ENCODE measurements at places on chromosomes 11 and 22.

- DNase-seq, result no peak
These were observed 116.6 kb downstream of the NAV2 start for GRCh38 chr11:19829109-19829837.

DNA sequence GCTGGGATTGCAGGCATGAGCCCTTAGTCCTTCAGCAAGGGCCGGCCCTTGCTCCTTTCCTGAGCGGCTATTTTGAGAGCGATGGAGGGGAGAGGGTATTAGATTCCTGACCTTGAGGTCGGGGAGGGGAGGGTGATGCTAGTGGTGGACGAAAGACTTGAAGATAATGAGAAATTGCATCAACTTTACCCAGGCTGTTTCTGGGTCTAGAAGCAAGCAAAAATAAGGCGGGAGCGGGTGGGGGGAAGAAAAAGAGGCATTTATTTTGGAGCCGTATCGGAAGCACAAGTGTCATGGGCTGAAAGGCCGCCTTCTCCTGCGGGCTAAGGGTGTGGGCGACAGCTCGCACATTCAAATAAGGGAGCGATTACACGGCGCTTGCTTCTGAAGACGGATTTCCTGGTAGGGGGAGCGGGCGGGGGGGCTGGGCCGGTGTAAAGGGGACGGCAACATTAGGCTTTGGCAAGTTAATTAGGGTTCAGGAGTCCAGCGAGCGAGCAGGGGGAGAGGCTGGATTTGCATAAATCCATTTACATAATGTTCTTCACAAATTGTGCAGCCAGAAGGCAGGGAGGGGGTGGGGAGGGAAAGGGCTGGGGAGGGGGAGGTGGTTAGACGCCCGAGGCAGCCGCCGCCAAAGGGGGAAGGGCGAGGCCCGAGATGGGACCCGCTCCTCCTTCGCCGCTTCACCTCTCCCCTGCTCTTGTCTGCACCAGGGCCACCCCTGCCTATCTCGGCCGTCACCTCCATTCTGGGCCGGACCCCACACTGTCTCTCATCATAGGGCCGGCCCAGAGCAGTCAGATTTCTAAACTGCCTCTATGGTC lies 245.9 kb downstream of the MIAT start:
- DNase-seq, result no peak

DNA sequence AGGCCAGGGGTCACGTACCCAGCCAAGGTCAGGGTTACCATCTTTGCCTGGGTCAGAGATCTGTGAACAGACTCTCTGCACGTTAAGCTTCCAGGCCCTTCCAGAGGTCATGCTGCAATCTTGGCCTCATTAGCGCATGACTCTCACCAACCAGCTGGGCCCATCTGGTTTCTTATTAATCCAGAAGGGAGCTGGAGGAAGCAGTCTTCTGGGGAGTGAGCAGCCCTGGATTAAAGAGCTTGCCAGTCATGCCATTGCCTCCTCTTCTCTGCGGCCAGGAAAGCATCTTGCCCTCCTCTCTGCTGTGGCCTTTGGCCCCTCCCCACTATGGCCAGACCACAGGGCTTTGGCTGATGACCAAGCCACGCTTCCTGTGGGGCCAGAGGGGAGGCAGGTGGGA lies 57.4 kb downstream of the CHST1 start:
- no peak for DNase-seq

GRCh38 chr11:36264011-36264972 lies 24.9 kb downstream of the COMMD9 start:
- DNase-seq, result no peak

DNA sequence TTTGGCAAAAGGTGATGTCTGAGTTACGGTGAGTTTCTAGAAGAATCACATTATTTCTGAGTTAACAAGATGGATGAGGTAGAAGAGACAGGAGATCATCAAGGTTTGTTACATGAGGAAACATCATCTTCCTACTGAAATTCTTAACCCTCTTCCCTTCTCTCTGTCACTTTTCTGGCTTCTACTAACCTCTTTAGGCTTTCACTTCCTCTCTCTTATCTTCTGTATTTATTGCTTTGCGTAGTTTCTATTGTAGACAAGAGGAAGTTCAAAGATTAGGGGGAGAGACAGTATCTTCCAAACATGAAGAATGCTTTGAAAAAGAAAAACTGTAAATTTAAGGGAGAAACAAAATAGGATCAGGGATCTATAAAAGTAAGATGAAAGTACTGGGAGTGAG lies 75.4 kb downstream of the TRPC6 start:
- no peak for DNase-seq

GRCh38 chr22:23178512-23179254 lies 1.6 kb upstream of the BCR start:
- DNase-seq, result peak; percentile 32

All from activated CD4-positive, CD25-positive, alpha-beta regulatory T cell (primary cell).